ENCODE measurements at places on chromosomes 3 and 15.

GRCh38 chr3:112531358-112531781 lies 30.4 kb downstream of the ATG3 start:
- DNase-seq, result no peak

- no peak for DNase-seq
Measured at GRCh38 chr3:171711461-171712170, 98.7 kb downstream of the PLD1 start.

- DNase-seq, result no peak
Measured at GRCh38 chr3:169228522-169228921, 435.0 kb downstream of the MECOM start.

DNA sequence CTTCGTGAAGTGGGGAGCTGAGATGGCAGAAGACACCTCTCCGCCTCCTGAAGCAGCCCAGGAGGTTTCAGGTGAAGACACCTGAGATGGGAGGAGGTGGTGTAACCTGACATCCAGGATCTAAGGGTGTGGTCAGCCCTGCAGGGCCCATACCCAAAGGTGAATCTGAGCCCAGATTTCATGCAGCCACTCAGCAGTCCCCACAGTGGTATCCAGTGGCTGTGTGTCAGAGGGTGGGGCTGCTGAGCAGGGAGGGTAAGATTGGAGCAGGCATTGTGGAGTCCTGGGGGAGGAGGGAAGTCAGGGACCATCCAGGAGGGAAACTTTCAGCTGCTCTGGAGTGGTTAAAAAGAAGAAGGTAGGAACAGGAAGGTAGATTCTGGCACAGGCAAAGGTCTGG lies 46.0 kb upstream of the SMAD6 start:
- DNase-seq, result no peak

DNA sequence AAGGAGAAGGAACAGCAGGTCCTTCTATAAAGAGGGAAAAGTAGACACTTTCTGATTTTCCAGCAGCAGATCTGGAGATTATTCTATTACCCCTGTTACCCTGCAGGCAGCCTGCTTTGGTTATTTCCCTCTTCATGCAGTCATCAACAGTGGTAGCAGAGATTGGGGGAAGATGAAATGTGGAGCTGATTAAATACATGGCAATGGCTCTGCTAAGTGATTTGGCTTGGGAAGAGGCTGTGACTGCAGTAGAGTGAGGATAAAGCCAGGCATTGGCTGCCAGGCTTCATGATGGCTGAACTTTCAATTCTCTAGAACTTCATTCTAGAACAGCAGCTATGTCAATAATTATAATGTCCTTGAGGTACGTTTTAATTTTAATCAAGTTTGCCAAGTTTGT lies 29.1 kb downstream of the PTX3 start:
- DNase-seq, result no peak

DNA sequence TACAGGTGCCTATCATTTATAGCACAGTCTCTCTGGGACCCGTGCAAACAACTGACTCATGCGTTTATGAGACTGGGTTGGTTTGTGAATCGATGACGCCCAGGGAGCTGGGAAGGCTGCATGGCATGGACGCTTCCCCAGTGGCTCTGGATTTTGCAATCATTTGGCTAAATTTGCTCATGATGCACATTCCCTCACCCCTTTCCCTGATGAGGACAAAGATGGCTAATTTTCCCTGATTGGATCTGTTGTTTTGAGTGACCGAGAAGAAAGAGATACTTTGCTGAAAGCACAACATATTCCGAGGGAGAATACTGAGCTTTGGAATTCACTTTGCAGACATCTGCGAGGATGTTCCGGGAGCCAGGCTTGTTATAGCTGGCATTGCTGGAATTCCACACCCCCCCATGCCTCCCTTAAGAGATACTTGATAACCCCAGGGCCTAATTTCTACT lies 51.1 kb downstream of the CGNL1 start:
- DNase-seq, result no peak

- no peak for DNase-seq
Measured at GRCh38 chr3:49456466-49456865, 13.6 kb upstream of the DAG1 start.

DNA sequence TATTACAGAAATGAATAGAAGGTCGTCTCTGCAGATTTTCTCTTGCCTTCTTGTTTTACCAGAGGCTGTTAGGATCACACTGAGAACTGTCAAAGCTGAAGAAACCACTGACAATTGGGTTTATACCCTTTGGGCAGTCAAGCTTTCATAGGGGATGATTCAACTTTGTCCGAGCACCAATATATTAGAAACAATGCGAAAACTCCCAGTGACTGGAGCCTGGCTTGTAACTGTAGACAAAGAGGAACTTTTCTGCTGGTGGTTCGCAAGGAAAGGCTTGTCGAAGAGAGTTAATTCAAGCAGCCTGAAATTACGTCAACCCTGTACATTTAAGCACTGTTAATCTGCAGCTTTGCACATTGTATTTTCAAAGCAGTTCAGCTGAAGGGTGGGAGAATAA lies 193.2 kb upstream of the ZNF385D start:
- no peak for DNase-seq

- peak; percentile 75 for DNase-seq
Measured at GRCh38 chr15:31236184-31237042, 90.2 kb upstream of the KLF13 start.

DNA sequence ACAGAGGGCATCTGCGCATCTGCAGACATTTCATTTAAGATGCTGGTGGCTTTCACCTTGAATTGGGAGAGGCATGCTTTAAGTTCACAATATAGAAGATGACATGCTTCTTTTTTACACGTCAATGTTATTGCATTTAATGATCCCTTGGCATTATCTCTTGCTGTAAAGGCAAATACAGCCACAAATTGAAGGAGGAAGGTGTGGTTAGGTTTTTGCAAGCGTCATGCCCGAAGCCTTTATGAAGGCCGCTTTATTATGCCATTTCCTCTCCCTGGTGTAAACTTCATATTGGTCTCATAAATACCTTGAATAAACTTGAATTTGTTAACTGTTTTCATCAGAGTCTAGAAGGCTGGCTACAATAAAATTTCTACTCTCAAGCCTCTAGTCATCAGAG lies 212.7 kb downstream of the PDZRN3 start:
- no peak for DNase-seq

- no peak for DNase-seq
Measured at GRCh38 chr3:190385731-190386688, 2.0 kb upstream of the CLDN16 start.

DNA sequence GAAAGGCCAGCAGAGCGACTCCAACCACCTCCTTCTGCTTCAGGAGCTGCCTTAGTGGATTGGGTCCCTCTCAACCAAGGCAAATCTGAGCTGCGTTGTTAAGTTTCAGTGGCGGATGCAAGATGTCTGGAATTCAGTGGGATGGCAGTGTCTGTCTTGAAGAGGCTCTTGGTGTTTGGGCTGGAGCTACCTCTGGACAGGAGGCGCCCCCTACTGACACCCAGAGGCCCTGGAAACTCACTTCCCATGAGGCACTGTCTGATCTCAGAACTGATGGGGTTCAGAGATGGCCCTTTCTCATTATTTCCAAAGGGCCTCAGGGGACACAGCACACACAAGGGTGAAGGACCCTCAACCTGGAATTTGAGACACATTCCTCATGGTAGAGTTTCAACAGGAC lies 6.0 kb upstream of the SLC28A1 start:
- peak; percentile 45 for DNase-seq

- no peak for DNase-seq
Measured at GRCh38 chr15:52005748-52006701, 13.0 kb upstream of the MAPK6 start.

DNA sequence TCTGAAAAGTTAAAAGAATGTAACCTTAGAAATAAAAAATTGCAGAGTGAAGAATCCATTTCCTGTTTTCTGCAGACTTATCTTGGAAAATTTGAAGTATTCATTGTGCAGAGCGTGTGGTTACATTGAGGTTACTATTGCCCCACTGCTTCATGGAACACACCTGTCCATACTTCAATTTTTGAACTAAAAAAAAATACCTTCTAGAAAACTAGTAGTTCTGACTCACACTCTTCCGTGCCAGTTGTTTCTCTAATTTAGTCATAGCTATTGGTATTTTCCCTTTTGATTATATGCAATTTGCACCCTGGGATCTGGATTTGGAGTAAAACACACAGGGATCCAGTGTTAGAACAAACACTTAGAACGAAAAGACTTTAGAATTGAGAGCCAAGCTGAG lies 111.8 kb upstream of the LYSMD4 start:
- DNase-seq, result no peak

DNA sequence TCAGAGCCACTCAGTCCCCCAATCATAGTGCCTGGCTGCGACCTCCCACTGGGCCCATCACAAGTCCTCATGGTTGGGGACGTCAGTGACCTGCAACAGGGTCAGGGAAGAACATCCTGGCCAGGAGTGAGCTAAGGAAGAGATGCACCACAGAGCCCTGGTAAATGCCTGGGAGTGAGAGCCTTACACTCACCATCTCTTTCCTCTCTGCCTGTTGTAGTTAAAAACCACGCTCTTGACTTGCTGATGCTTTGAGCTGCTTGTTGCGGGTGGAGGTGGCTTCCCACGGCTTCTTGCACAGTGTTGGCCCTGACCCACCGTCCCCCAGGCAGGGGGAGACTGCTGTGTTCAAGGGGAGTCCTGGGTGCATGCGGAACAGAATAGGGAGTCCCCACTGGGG lies 91.1 kb upstream of the RGMA start:
- DNase-seq, result no peak

DNA sequence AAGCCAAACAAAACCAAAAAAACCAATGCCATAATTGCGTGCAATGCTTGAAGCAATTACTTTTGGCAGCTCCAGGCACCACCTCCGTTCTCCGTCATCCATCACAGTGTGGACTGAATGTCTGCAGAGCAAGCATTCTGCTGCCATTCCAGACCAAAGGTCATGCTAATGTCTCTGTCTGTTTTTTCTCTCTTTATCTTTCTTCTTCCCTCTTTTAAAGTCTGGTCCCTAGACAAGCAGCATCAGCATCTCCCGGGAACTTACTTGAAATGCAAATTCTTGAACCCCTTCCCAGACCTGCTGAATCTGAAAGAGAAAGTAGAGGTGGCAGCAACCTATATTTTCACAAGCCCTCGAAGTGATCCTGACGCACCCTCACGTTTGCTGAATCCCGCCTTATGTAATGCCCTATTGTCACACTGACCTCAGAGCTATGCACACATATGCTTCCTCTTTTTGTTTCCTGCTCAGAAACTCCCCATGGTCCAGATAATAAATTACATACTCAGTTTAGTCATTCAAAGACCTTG lies 297.3 kb upstream of the PROK2 start:
- DNase-seq, result no peak

DNA sequence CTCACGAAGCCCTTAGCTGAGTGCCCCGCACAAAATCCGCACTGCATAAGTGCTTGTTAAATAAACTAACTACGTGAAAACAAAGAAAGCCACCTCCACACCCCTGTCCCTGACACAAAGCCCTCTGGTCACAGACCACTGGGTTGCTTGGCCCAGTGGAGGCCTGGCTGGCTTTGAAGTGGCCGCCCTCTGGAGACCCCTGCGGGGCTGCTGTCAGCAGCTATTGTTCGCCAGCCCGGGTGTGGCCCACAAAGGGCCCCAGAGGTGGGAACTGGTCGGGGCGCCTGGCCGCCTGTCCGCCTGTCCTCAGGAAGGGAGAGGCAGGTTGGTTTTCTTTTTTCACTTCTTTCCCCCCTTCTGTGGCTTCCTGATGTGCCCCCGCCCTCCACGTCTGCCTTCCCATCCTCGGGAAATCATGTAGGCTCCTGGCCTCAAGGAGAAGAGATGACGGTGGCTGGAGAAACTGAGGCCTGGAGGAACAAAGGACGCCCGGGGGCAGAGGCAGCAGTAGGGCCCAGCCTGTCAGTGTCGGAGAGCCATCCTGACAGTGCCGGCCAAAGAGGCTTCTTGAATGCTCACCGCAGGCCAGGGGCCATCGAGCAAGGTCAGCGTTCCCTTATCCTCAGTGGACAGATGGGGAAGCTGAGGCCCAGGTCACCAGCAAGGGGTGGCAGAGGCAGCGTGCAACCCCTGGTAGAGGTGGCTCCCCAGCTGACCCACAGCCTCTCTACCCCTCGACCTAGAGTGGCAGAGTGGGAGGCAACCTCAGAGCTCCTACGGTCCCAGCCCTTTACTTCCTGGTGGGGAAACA lies 61.1 kb downstream of the SLC6A6 start:
- no peak for DNase-seq

GRCh38 chr3:44899683-44900367 lies 25.4 kb downstream of the TGM4 start:
- DNase-seq, result no peak

- DNase-seq, result no peak
Measured at GRCh38 chr3:106420628-106421027, 551.8 kb upstream of the CBLB start.

- no peak for DNase-seq
Measured at GRCh38 chr15:95715906-95716656, 614.4 kb upstream of the NR2F2 start.

- no peak for DNase-seq
Measured at GRCh38 chr3:146566138-146566537, 21.7 kb upstream of the PLSCR1 start.

DNA sequence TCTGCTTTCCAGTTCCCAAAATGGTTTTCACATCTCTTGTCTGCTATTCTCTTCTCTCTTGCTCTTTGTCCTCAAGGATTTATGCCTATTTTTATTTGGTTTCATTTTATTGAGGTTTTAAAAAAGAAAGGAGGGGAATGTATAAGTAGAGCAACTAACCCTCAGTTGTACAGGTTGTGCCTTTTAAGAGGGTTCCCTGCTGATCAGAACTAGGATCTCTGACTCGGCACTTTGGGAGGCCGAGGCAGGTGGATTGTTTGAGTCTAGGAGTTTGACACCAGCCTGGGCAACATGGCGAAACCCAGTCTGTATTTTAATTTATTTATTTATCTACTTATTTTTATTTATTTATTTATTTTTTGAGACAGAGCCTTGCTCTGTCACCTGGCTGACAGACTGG lies 123.6 kb downstream of the ZNF609 start:
- no peak for DNase-seq

DNA sequence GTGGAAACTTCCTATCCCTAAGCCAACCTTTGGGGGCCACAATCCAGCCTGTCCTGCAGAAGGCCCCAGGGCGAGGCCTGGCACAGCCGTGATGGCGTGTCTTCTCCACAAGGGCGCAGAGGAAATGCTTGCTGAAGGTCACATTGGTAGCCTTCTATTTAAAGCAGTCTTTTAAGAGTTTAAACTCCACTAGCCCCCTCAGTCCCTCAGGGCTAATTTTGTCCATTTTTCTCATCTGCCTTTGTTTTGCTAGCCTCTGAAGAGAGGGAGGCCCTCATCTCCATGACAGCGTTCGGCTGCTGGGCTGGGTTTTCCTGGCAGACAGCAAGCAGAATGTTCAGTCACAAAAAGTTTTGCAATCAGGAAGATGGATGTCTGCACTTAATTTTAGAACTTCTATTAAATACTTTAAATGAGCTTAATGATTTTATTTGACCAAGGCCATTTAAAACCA lies 40.8 kb downstream of the RARB start:
- peak; percentile 24 for DNase-seq

DNA sequence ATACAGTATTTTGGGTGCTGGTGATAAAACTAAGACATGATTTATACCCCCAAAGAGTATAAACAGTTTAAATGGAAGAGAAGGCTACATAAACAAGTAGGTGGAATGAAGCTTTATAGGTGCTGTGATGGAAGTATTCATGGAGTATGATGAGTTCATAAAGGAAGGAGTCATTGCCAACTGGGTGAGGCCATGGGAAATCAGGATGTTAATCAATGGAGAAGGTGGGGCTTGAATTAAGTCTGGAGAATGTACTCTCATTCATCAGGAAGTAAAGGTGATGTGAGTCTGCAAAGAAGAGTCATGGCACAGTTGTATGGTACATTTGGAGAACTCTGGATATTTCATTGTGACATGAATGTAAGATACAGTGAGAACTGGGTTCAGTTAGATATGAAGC lies 147.5 kb upstream of the MME start:
- DNase-seq, result no peak
